Activated T-helper 1 cell treated with anti-CD3 and anti-CD28 coated beads, Interleukin-12 subunit alpha, Interleukin-12 subunit beta, Interleukin-2, Interleukin-4 antibody, amounts not matched to agents 30 ng/mL and 10 ng/mL and 1 ng/mL, durations not matched to agents 14 hours and 24 hours and 36 hours (primary cell): ENCODE measurements at places on chromosomes 1 and 21. TPM values are rescaled to one million over a fixed set of nuclear protein-coding genes. Genes with fewer than 3 reads are reported as not detected.

The MX1 gene
- 89.4 and 92.8 TPM in 2 replicates for total RNA-seq

The PHLDA3 gene
- total RNA-seq: 16.6 and 17.3 TPM in 2 replicates

The SPOCD1 gene
- total RNA-seq: not detected in 2 replicates

- H3K4me3 ChIP-seq: no peak overlapping the region
- DNase-seq: no peak
- no peak overlapping the region for H3K27ac ChIP-seq
- peaks cover 9% of the 10 kb centered on the region for H3K27me3 ChIP-seq
- no peaks in the 10 kb centered on the region for H3K36me3 ChIP-seq
Observed at GRCh38 chr1:66078412-66078811, 285.7 kb downstream of the PDE4B start.

The ZSCAN20 gene
- 2.5 and 2.8 TPM in 2 replicates for total RNA-seq

GRCh38 chr1:1024149-1024770 is 4.3 kb downstream of the AGRN start:
- H3K27me3 ChIP-seq: peaks cover 3% of the 10 kb centered on the region
- no peak overlapping the region for H3K27ac ChIP-seq
- H3K36me3 ChIP-seq: no peaks in the 10 kb centered on the region
- no peak for DNase-seq

The INKA2 gene
- 1.3 and 1.7 TPM in 2 replicates for total RNA-seq

- H3K27me3 ChIP-seq: no peaks in the 10 kb centered on the region
- peaks cover 20% of the 10 kb centered on the region for H3K4me1 ChIP-seq
- no peaks in the 10 kb centered on the region for H3K36me3 ChIP-seq
- no peak overlapping the region for H3K4me3 ChIP-seq
Observed at GRCh38 chr1:197394831-197395608, 127.0 kb downstream of the CRB1 start.

The PBX1 gene
- not detected in 2 replicates for total RNA-seq

DNA sequence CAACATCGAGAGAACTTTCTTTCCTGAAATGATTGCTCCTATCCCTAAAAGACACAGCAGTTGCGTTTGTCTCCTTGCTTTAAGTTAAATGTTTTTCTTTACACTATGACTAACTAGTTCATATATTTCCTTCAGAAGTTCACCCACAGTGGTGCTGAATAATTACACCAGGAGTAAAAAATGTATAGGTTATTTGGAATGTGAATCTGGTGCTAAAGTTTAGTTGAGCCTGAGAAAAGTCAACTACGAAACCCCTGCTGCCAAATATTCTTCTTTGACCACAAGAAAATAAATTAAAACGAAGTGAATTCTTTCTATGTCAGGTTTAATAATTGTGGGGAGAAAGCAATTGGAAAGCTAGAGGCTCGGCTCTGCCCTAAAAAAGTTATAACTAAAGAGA is 52.8 kb downstream of the C4BPA start:
- peaks cover 1% of the 10 kb centered on the region for H3K36me3 ChIP-seq
- peaks cover 4% of the 10 kb centered on the region for H3K27me3 ChIP-seq
- no peak overlapping the region for H3K4me3 ChIP-seq
- no peaks in the 10 kb centered on the region for H3K4me1 ChIP-seq
- H3K27ac ChIP-seq: no peak overlapping the region

GRCh38 chr1:6330410-6330911 is 63.1 kb downstream of the ACOT7 start:
- peaks cover 3% of the 10 kb centered on the region for H3K36me3 ChIP-seq
- no peak overlapping the region for H3K4me3 ChIP-seq
- no peaks in the 10 kb centered on the region for H3K4me1 ChIP-seq
- DNase-seq: no peak

DNA sequence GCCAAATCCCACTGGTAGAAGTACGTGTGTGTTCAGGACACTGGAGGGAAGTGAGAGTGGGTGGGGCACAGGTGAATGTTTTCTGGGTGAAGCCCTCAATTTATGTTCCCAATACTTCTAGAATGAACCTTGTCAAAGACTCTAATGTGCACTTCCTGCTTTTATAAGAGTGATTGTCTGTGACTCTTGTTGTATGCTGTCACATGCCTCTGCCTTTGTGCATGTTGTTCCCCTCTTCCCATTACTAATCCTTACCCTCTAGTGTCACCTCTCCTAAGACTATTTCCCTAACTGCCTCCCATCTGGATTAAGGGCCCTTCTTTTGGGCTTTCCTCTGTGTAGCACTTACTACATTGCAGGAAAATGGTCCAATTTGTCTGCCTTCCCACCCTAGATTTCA is 2.5 kb upstream of the LINGO4 start:
- H3K4me3 ChIP-seq: no peak overlapping the region
- H3K27ac ChIP-seq: no peak overlapping the region
- DNase-seq: no peak
- H3K36me3 ChIP-seq: peaks cover 2% of the 10 kb centered on the region

The ADAMTS5 gene
- not detected in 2 replicates for total RNA-seq

GRCh38 chr1:119330466-119331189 is 38.0 kb upstream of the HAO2 start:
- DNase-seq: no peak
- H3K4me1 ChIP-seq: peaks cover 21% of the 10 kb centered on the region
- H3K27ac ChIP-seq: no peak overlapping the region
- H3K36me3 ChIP-seq: no peaks in the 10 kb centered on the region

The CA6 gene
- total RNA-seq: 2.2 and 2.6 TPM in 2 replicates

- H3K27ac ChIP-seq: peak overlapping the region; percentile 48
- DNase-seq: no peak
- H3K27me3 ChIP-seq: no peaks in the 10 kb centered on the region
- H3K4me3 ChIP-seq: no peak overlapping the region
- peaks cover 7% of the 10 kb centered on the region for H3K36me3 ChIP-seq
- H3K4me1 ChIP-seq: no peaks in the 10 kb centered on the region
Observed at GRCh38 chr1:15714406-15715136, 21.5 kb upstream of the SLC25A34 start.

DNA sequence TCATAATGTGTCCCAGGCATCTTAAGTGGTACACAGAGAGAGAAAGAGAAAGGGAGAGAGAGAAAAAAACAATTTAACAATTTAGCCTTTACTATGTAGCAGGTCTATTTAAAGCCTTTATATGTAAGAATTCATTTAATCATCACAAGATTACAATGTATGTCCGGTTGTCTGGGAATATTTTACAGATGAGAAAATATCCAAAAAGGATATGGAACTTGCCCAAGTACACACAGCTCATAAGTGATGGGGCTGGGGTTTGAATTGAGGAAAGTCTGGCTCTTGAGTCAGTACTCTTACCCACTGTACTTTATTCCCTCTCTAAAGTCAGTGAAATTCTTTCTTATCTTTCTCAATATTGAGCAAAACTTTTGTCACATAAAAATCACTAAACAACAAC is 104.6 kb downstream of the LYPLAL1 start:
- no peaks in the 10 kb centered on the region for H3K27me3 ChIP-seq
- H3K4me1 ChIP-seq: no peaks in the 10 kb centered on the region
- H3K4me3 ChIP-seq: no peak overlapping the region
- H3K36me3 ChIP-seq: no peaks in the 10 kb centered on the region
- no peak overlapping the region for H3K27ac ChIP-seq
- DNase-seq: no peak

The FOXD2 gene
- 0.17 and 0.21 TPM in 2 replicates for total RNA-seq

DNA sequence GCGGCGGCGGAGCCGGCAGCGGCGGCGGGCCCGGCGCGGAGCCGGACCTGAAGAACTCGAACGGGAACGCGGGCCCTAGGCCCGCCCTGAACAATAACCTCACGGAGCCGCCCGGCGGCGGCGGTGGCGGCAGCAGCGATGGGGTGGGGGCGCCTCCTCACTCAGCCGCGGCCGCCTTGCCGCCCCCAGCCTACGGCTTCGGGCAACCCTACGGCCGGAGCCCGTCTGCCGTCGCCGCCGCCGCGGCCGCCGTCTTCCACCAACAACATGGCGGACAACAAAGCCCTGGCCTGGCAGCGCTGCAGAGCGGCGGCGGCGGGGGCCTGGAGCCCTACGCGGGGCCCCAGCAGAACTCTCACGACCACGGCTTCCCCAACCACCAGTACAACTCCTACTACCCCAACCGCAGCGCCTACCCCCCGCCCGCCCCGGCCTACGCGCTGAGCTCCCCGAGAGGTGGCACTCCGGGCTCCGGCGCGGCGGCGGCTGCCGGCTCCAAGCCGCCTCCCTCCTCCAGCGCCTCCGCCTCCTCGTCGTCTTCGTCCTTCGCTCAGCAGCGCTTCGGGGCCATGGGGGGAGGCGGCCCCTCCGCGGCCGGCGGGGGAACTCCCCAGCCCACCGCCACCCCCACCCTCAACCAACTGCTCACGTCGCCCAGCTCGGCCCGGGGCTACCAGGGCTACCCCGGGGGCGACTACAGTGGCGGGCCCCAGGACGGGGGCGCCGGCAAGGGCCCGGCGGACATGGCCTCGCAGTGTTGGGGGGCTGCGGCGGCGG is 1.0 kb downstream of the ARID1A start:
- H3K36me3 ChIP-seq: peaks cover 7% of the 10 kb centered on the region
- H3K4me1 ChIP-seq: peaks cover 31% of the 10 kb centered on the region
- peak overlapping the region; percentile 36 for H3K27ac ChIP-seq
- H3K27me3 ChIP-seq: no peaks in the 10 kb centered on the region
- DNase-seq: peak; percentile 48
- H3K4me3 ChIP-seq: peak overlapping the region; percentile 63

DNA sequence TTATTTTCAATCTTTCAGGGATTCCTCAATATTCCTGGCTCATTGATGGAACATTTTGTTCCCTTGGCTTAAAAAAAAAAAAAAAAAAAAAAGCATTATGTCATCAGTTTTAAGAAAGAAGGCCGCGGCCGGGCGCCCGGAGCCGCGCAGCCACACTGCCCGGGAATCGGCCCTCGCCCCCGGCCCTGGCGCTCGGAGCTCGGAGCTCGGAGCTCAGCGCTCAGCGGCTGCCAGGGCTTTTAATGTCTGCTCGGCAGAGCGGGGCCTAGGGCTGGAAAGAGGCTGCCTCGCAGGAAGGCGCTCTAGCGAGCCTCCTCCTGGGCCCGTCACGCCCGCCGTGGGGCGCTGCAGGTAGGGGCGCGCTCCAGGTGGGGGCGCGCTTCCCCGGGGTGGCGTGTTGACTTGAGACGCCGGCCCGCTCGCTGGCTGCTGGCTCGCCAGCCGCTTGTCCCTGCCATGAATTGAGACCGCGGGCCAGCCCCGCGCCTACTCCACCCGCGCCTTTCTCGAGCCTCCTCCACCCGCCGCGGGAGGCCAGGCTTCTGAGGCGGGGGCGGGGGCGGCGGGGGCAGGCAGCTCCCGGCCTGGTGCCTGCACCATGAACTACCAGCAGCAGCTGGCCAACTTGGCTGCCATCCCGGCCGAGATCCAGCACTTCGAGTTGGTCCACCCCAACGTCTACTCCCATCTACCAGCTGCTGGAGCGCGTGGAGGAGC is 5.4 kb upstream of the TDRD5 start:
- H3K36me3 ChIP-seq: no peaks in the 10 kb centered on the region
- peaks cover 26% of the 10 kb centered on the region for H3K27me3 ChIP-seq
- no peak overlapping the region for H3K27ac ChIP-seq
